ENCODE measurements at places on chromosomes 3 and 15. TPM values are rescaled to one million over a fixed set of nuclear protein-coding genes. Genes with fewer than 3 reads are reported as not detected.

GRCh38 chr15:92533298-92533697, 122.3 kb downstream of the FAM174B start:
- DNase-seq: no peak

DNA sequence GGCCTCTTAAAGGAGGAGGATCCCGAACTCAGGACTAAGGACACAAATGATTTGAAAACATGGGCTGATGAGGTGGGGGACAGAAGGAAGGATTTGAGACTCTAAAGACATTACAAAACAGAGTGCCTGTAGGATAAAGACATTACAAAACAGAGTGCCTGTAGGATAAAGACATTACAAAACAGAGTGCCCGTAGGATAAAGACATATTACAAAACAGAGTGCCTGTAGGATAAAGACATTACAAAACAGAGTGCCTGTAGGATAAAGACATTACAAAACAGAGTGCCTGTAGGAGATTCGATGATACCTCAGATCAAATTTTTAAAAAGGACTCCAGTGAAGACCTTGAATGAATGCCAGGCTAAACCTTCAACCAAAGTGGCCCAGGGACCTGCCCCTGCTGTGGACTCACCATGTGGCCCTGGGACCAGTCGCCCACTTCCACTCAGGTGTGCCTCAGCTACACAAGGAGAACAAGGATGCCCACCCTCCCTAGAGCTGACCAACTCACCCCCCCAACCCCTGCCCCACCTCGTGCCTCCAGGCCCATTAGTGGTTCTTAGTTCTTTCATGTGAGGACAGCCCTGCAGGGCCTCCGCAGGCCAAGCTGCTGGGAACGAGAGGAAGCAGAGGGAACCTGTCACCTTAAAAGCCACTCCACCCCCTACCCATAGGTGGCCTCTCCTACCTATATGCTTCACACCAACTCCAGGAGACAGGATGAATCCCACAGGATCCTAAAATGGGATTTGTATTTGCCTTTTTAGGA, 59.8 kb downstream of the SH3BP5 start:
- DNase-seq: no peak

DNA sequence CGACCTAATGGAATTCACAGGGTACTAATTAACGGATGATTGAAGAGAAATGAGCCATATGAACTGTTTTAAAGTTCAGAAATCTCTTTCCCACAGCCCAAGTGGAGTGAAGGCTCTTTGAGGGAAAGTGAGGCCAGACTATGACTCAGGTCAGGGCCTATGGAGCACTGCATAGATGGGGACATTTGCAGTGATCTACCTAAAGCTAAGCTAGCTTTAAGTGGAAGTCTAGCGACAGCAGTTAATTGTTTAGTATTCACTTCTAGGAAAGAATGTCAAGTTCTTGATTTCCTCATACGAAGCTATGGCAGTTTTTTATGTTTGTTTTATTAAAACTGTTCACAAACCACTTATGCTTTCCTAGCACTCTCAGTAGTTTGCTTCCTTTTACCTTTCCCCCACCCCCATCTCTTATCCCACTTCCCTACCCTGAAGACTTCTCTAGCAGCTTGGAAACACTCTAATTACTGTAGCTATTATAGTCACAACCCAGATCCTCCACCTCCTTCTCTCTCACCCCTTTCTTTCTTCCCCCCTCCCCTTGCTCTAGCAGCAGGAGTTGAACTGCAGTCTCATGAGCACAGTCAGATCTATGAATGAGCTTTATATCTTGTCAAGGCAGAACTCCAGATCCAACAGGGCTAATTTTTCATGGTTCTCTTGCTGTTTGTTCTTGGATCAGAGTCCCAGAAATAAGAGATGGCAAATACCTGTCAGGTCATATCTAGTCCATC, 6.2 kb downstream of the ZNF609 start:
- DNase-seq: no peak

DNA sequence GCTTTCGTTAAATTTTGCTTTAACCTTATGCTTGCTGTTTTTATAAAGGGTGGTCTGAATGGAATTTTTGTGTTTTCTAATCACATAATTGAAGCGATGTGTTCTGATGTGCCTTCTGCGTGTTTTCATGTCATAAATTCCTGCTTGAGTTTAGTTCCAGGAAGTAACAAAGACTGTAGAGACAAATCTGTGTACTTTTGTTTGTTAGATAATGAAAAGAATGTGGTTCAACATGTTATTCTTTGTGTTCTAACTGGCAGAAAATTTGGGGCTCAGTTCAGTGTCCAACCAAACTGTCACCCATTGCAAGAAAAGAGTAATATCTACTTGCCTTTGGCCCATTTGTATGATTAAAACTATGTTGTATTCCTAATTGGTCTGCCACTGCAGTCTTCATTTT, 324.0 kb downstream of the DIPK2A start:
- no peak for DNase-seq

DNA sequence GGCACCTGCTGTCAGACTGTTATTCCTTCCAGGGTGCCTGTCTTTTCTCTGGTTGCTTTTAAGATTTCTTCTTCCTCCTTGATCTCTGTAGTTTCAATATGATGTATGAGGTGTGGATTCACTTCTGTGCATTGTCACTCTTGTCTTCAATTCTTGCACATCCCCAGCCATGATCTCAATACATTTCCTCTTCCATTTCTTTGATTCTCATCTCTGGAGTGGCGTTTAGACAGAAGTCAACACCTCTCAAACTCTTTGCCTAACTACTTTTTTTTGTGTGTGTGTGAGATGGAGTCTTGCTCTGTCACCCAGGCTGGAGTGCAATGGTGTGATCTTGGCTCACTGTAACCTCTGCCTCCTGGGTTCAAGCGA, 224.4 kb upstream of the LYSMD4 start:
- DNase-seq: no peak

- DNase-seq: no peak
Observed at GRCh38 chr15:96218623-96219455, 111.7 kb upstream of the NR2F2 start.

- DNase-seq: no peak
Observed at GRCh38 chr3:44862226-44862637, 520 bp downstream of the TMEM42 start.

DNA sequence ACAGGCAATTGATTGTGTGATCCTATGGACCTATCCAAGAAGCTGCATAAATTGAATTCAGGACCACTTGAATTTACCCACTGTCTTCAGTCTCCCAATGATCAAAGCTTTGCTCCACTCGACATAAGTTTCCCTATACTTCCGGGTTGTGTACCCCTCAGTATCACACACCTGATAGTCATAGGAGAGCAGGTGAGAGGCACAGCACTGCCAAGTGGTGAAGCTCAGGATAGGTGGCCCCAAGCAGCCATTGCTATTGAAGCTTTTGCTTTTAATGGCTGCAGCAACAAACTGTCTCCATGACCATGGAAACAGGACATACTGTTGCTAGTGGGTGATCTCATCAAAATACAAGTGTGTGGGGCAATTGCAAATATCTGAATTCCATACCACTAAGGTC, 27.7 kb downstream of the GASK1A start:
- no peak for DNase-seq

DNA sequence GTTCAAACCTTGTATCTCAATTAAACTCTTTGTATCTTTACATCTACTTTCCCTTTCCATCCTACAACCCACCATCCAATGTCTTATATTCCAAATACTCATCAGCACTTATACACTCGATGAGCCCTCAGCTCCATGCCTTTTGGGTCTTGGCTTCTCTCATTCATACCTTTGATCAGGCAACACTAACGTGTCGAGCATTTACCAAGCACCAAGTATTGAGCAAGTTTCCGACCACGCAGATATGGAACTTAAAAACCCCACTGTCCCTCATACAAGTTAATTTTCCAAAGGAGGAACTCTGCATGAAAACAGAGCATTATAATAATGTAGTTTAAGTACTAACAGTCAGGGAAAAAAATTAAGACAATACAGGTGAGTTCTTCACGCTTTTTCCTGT, 102.8 kb downstream of the IL1RAP start:
- no peak for DNase-seq

- no peak for DNase-seq
Observed at GRCh38 chr3:172276103-172276502, 172.2 kb downstream of the GHSR start.

ARNT2 gene
- total RNA-seq: 37.3 TPM

FEZF2 gene
- not detected for total RNA-seq

UQCC5 gene
- total RNA-seq: 18.9 TPM

EFCAB12 gene
- 6.8 TPM for total RNA-seq

Measured in progenitor cell of endocrine pancreas (in vitro differentiated cells).